ENCODE measurements at places on chromosomes 1 and 21.

DNA sequence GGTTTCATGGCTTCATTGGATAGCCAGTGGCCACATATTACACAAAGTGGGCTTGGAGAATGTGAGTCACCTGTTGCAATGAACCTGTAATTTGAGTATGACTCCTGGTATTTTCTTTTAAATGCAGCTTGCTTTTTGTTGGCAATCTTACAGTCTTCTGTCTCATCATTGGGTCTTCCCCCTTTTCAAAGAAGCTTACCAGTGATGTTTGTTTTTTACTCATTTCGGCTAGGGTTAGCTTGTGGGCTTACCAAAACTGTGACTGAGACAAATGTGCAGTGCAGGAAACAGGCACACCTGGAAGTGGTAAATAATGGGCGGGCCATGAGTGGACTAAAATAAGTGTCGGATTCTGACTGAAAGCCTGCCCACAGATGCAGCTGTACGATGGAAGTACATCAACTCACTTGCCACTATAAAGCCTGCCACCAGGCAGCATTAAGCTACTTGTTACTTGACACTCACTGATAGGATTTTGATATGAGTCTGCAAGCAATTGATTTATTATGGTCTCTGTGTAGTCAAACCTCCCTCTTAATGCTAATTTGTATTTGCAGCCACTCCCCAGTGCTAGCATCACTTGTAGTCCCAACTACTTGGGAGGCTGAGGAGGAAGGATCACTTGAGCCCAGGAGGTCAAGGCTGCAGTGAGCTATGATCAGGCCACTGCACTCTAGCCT is 4.2 kb downstream of the HHAT start:
- no peak for DNase-seq

DNA sequence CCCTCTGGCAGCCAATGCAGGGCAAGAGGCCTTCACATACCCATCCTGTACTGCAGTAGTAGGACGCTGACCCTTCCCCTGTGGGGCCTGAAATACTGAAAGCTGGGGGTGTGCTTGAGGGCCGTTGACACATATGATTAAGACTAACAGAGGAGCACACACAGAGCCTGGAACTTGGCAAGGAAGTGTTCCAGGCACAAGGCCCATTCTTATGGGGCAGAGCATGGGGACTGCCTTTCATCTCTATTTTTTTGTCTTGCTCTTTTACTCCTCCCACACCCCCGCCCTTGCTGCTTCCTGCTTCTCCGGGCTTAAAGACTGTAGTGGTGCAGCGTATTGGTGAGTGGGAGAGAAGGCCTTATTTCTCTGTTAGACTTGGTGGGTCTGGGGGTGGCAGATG is 137.4 kb downstream of the BACH1 start:
- DNase-seq = peak; percentile 6

- no peak for DNase-seq
Measured at GRCh38 chr1:43590388-43590925, 59.5 kb upstream of the KDM4A start.

GRCh38 chr1:15756143-15757015 is 2.2 kb upstream of the FBLIM1 start:
- no peak for DNase-seq

DNA sequence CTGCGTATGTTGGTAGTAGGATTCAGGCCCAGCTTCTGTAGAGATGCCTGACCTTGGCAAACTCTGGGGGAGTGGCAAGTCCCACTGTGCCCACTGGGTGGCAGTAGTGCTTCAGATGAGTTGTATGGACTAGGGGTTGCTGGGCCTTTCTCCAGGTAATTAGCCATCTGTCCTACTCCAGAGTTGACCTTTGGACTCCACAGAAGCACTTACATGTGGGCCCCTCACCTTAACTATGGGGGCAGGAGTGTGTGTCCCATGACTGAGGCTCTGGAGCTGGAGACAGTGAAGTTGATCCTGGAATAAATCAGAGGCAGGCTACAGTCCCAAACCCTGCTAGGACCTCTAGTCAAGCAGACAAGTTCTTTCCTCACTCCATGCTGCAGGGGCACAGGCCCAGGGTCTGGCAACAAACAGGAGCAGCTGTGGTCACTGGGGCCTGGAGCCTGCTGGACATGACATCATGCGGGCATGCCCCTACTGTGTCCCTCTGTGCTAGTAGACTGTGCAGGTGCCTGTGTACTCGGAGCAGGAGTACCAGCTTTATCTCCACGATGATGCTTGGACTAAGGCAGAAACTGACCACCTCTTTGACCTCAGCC is 4.6 kb downstream of the DMAP1 start:
- peak; percentile 35 for DNase-seq

- no peak for DNase-seq
Measured at GRCh38 chr1:206560007-206560716, 52.1 kb downstream of the EIF2D start.

- DNase-seq = no peak
Measured at GRCh38 chr1:88441022-88441421, 243.1 kb upstream of the PKN2 start.

DNA sequence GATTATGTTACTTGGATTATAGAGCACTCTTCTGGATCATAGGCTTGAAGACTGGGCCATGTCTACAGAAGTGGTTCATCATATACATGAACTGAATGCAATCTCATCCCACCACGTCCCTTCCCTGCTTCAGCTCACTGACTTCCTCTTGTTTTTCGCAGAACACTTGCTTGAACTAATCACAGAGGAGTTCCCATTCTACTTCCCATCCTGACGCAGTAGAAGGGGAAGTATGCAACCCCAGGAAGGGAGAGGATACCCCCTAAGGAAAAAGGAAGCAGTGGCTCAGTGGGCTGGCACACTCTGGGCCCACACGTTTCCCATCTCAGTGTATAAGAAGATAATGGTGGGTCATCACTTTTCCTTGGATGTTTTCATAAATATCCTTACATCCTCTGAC is 36.2 kb downstream of the CASQ2 start:
- DNase-seq = no peak

DNA sequence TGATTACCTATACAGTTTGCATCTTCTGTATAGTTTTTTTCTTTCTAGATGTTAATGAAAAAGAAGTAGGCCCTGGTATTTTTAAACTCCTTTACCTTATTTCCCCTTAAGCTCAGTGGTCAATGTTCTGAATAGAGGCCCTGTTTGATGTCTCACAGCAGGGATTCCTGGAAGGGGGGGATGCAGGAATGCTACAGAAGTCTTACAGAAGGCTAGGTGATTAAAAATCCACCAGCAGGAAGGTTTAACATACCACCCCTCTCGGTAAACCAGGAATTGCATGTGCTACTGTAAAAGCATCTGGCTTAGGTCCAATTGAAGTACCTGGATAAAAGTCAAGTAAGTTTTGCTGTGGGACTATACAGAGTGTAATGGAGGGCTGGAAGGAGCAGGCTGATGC is 78.3 kb downstream of the NOS1AP start:
- DNase-seq = no peak

DNA sequence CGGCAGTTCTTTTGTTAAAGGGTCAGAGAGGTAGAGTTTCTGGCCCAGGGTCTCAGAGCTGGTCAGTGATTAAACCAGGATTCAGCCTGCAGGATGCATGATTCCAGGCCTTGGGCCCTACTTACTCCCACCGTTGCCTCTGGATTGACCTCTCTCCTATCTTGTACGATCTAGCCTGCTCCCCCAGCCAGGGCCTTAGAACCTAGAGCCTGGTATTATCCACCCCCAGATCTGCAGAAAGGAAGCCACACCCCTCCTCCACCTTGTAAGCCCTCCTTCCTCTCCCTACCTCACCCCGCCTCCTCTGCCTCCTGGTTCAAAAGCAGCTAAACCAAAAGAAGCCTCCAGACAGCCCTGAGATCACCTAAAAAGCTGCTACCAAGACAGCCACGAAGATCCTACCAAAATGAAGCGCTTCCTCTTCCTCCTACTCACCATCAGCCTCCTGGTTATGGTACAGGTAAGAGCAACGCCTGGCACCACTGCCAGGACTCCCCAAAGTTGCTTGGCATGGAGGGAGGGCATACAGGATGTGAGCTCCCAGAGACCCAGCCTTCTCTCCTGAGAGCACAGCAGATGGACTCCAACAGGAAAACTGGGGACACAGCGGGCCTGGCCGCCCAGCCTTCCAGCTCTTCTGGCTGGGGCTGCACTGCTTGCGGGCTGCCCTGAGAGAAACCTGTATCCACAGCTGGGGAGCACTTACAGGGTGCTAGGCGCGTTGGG is at the start of gene CD52:
Gene CD52, plus strand, starts transcription at position 347 of the 726 bp plus-strand sequence. Its CDS starts 60 bp downstream, at position 407.
- peak; percentile 58 for DNase-seq

DNA sequence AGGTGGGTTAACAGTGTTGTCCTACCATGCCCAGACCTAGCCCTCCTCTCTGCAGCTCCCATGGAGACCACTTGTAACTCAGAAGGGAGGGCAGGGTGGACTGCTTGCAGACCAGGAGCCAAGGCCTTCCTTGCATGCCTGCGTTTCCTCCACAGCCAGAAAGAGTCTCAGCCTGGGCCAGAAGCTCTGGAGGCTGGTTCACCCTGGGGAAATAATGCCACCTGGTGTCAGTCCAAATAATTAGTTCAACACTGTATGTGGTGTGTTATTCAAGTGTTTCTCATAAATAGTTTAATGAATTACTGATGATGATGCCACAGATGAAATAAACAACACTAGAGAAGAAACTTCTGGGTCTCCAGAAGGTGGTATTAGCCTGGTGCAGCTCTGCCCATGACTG is 16.9 kb upstream of the VANGL1 start:
- DNase-seq = no peak

DNA sequence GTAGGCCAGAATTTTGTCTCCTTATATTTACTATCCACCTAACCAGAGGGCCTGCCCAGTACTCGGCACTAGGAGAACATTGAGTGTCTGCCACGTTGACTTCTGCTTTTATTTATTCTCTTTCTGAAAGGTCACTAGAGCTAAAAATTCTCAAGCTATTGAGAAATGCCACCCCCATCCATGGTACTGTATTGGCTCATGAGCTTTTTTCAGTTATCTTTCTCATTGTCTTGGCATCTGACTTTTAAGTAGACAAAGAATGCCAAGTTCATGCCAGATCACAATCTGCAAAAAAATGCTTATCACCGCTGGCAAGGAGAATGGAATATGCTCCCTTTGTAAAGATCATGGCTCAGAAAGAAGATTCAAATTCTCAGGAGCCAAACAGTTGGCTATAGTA is 49.8 kb upstream of the MROH9 start:
- DNase-seq = no peak

DNA sequence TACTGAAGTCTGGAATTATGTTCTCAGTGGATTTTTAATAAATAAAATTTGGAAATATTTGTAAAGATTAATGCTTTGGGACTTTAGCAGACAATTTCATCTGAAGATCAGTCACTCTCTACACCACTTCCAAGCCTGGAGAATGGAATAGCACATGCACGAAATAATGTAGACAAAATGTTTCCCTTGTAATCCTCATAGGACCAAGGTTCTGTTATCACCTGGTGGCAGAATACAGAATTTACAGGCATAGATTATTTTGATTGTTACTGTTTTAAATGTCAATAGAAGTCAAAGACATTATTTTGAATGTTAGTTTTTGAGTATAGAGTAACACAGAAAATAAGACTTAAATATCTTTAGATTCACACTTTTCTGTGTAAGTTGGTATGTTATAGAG is 9.1 kb upstream of the ELAVL4 start:
- DNase-seq = no peak

DNA sequence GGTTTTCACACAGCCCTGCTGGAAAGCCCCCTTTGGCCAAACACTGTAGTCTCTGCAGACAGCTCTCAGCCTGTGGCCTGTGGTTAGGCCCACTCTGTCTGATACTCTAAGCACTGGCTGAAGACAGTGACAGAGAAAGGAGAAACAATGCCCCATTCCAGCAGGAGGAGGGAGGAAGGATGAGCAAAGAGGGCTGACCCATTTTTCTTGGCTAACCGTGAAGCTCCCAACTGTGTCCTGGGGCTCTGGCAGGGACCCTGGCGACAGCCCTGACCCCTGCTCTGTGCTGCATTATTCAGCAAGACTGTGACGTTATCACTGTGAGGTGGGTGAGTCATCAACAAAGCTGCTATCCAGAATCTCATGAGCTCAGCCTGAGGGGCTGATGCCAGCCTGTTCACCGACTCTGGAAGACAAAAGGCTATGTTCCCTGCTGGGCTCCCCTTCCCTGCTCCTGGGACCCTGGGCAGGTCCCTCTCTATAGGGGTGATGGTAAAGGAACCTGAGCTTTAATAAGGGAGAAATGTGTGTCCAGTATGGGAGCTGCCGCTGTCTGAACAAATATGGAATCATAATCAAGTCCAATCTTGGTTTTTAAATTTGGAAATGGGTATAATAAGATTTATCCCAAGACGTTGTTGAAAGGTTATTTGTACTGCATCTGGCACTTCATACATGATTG is 107.0 kb downstream of the RHOU start:
- DNase-seq = no peak

DNA sequence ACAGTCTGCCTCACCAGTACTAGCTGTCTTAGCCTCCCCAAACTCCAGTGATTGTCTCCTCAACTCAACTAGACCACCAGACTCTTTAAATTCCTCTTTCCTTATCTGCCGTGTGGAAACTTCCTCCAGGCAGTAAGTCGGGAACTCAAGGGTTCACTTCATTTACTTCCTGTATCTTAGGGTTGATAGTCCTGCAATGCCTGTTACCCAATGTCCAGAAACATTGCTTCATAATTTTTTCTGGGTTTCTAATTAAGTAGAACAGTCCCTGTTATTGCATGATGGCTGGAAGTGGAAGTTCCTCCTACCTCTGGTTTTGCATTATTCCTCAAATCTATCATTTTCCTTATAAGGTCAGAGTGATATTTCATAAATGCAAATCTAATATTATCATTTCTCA is 60.8 kb upstream of the RNF11 start:
- DNase-seq = no peak

- no peak for DNase-seq
Measured at GRCh38 chr1:183281039-183281438, 95.0 kb downstream of the LAMC2 start.

DNA sequence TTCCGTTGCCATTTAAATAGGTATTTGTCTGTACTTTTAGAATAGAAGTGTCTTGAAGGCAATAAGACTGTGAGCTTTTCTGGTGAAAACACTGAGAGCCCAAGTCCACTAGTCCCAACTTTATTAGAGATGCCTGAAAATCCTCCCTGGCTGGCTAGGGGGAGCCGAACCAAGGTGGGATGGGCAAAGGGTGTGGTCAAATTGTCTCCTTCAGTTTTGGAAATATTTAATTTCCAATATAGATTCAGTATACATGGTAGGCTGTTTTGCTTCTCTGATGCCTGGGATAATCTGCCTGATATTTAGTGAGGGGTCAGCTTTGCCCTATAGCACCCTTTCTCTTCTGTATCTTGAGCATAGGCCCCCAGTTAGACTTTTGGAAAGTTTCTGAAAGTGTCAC is 3.5 kb downstream of the ROR1 start:
- DNase-seq = no peak

GRCh38 chr1:157269656-157270375 is 131.6 kb upstream of the ETV3 start:
- no peak for DNase-seq

DNA sequence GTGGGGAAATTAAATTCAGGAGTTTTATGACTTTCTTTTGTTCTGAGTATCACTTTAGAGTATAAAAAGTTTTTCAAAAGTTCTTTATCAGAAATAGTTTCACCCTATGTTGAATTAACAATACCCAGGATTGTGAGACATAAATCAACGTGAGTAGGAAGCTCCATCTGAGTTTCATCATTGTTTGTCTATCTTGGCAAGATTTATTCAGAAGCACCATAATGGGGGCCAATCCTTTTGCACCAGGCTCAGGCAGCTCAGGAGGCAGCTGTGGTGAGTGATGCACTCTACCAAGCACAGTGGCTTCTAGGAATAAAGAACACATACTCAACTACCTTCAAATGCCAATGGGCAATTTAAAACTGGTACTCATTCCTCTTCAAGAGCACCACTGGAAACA is 12.0 kb downstream of the CREG1 start:
- DNase-seq = no peak

GRCh38 chr1:239308701-239309333 is 77.6 kb upstream of the CHRM3 start:
- DNase-seq = no peak
